ENCODE measurements at places on chromosomes 12 and 14.

GRCh38 chr14:20626274-20626673, 15.2 kb downstream of the OR6S1 start:
- no peak for DNase-seq

DNA sequence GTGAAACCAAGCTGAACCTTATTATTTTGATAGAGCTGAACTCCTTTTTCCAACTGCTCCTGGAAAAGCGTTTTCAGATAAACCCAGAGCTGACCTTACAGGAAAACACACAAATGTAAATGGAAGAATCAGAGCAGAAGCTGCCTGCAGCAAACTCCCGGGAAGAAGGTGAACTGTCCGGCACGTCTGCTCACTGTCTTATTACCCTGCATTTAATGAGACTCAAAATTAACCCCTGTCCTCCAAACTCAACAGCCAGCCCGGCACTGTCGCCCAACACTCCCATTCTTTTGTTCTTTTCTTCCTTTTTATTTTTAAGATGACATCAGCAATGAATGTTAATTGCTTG, 1046.9 kb upstream of the FLRT2 start:
- DNase-seq: no peak

DNA sequence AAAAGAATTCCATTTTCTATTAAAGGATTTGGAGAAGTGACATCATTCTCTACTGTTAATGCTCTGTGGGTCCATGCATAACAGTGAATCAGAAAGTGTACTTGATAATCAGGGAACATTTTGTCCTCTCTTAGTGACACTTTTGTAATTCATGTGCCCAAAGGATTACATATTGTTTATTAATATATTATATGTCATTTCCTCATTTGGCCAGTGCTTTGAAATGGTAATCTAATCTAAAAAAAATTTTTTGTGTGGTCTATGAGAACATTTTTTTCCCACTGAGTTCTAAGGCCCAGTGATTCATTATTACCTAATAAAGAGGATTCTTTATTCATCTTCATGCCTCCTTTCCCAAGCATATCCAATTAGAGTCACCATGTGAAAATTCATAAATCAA, 79.7 kb upstream of the MYF6 start:
- peak; percentile 88 for DNase-seq

- DNase-seq: no peak
These were observed 140.6 kb upstream of the PELI2 start for GRCh38 chr14:55977392-55978150.

DNA sequence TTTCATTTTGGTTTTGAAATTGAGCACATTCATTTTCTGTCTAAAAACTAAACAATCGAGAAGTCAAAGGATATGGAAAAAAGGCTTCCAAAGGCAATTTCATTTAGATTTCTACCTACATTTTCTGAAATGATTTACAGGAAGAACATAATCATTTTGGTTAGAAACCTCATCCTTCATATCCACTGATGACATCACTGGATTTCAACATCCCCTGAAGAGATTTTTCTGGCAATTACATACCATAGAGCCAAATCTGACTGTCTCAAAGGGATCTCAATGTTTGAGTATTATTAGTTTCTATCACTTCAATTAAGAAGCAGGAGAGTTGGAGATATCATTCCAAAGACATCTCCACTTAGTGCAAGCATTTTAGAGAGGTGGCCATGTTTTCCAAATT, 137.8 kb downstream of the TTC7B start:
- DNase-seq: peak; percentile 44

GRCh38 chr14:97709552-97709951, 912.4 kb downstream of the VRK1 start:
- DNase-seq: no peak

GRCh38 chr12:73726881-73727280, 810.8 kb upstream of the ATXN7L3B start:
- DNase-seq: no peak

DNA sequence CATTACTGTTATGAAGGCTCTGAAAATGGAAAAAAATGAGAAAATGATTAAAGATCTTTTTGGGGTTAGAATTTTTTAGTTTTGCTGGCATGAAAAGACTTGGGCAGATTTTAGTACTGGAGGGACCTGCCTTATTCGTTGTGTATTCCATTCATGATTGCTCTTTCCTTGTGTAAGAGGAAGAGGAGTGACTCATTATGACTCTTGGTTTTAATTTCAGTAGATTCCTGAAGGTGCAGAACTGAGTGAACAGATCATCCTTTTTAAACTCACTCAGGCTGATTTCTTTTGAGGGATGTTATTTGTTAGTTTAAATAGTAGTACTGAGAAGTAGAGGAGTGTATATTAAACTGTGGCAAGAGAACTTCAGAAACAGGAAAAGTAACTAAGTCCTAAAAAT, 41.6 kb downstream of the AKAP6 start:
- peak; percentile 87 for DNase-seq

DNA sequence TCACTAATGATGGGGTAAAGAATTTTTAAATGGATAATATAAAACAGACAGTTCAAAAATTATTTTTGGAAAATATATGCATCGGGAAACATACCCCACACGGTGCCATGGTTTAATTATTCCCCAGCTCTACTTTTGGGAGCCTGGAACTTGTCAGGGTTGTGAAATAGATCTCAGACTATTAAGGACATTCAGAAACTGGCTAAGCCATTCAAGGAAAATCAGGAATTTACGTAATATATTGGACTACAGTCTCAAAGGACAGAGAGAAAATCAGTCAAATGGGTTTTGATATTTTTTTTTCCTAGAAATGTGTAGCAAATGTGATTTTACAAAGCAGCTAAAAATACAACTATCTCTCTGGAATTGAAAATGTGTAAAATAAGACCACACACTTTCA, 57.6 kb upstream of the MON2 start:
- no peak for DNase-seq

DNA sequence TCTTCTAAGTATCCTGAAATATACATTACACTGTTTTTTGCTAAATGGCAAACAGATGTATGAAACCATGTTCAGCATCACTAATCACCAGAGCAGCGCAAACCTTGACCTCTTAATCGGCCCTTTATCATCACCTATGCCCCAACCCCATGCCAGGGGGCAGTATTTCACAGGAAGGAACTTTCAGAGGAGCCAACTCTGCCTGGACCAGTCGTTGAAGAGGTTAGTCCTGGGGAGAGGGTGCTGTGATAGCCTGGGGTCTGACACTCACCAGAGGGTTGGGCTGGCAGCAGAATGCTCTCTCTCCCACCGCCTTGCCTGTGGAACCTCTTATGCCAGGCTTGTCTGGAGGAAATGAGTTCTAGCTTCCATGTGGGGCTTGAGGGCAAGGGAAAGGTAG, 411.7 kb downstream of the TMEM117 start:
- no peak for DNase-seq

DNA sequence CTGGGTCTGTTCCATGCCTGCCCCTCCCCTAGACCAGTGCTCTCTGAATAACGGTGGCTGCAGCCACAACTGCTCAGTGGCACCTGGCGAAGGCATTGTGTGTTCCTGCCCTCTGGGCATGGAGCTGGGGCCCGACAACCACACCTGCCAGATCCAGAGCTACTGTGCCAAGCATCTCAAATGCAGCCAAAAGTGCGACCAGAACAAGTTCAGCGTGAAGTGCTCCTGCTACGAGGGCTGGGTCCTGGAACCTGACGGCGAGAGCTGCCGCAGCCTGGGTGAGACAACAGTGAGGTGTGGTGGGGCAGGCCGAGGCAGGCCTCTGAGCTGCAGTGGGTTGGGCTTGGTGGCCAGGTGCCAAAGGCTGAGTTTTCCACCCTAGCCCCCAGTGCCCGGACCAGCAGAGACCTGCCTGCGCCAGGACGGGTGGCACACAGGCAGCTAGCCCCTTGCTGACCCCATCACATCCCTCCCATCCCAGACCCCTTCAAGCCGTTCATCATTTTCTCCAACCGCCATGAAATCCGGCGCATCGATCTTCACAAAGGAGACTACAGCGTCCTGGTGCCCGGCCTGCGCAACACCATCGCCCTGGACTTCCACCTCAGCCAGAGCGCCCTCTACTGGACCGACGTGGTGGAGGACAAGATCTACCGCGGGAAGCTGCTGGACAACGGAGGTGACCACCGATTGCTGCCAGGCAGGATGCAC, 28.2 kb upstream of the LRP1-AS start:
- peak; percentile 72 for DNase-seq

DNA sequence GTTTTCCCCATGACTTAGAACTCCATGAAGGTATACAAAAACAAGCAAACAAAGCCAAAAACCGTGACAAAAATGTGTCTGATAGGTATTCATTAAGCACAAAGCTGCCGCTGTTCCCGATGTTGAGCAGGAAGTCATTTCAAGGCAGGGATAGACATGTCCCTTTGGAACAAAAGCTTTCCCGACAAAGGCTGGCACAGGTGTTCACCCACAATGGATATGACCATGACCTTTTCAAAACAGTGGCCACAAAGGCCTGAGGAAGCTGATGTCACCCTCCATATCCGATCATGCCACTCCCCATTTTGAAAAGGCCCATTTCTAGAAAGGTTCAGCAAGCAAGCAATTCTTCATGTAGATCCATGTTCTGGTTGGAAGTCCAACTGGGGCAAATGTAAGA, 279.1 kb downstream of the BTG1 start:
- DNase-seq: no peak

GRCh38 chr14:104326848-104327247, 188.5 kb downstream of the KIF26A start:
- DNase-seq: no peak

DNA sequence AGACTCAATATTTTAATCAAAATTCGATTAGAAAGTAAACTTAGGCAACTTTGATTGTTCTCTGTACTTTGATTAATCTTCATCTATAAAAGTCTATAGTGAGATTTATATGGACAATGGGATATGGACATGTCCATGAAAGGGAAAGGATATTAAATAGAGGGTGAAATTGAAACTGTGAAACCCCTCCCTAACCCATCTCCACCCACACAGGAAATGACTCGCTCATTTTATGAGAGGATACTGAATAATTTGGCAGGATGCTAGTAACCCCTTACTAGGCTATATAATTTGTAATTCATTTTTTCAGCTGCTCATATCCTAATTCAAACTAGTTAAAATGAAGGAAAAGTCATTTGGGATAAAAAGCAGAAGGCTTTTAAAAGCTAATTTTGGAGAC, 328.0 kb upstream of the ATP2B1 start:
- DNase-seq: peak; percentile 74

- DNase-seq: no peak
These were observed 15.2 kb downstream of the RBM23 start for GRCh38 chr14:22903742-22904087.

GRCh38 chr14:68824517-68825347, 31.9 kb upstream of the ZFP36L1 start:
- DNase-seq: peak; percentile 86

- DNase-seq: no peak
These were observed 132.7 kb downstream of the PPFIA2 start for GRCh38 chr12:81626406-81626805.

DNA sequence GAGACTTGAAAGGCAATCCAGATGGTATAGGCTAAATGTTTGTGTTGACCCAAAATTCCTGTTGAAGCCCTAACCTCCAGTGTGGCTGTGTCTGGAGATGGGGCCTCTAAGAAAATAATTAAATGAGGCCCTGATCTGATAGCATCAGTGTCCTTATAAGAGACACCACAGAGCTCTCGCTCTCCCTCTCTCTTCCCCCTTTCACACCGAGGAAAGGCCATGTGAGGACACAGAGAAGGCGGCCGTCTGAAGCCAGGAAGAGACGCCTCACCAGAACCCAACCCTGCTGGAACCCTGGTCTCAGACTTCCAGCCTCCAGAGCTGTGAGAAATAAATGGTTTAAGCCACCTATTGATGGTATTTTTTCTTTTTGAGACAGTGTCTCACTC, 87.5 kb downstream of the SCARB1 start:
- no peak for DNase-seq

DNA sequence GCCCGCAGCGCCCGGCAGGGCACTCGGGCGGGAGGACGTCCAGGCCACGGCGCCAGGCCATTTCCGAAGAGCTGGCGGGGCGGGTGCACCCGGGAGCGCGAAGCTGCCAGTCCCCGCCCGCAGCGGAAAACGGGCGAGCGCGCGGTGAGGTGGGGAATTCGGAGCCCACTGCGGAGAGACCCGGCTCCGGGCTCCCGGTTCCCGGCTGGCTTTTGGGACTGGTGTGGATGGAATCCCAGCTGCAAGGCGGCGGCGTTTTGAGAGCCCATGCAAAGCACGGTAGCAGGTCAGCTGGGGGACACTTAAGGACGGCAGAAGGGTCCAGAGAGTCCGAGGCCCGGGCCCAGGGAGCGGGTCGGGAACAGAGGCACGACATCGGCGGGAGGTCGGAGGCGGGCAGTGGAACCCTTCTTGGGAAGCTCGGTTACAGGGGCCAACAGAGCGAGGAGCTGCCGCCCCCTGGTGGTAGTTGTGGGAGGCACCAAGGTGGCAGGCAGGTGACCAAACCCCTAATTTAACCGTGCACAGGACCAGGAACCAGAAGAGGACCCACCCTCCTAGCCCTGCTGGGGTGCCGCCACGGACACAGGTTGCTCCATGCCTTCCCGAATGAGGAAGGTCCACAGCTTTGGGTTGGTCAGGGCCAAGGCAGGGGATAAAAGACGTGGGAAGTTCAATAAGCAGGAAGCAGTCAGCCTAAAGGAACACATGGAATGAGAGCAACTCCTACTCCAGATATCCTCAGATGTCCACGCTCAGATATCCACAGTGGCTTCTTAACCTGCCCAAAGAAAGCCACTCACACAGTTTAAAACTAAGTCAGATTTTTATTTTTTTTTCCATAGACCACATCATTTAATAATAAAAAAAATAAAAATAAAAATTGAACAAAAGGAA, 685 bp upstream of the CDH24 start:
- peak; percentile 88 for DNase-seq

DNA sequence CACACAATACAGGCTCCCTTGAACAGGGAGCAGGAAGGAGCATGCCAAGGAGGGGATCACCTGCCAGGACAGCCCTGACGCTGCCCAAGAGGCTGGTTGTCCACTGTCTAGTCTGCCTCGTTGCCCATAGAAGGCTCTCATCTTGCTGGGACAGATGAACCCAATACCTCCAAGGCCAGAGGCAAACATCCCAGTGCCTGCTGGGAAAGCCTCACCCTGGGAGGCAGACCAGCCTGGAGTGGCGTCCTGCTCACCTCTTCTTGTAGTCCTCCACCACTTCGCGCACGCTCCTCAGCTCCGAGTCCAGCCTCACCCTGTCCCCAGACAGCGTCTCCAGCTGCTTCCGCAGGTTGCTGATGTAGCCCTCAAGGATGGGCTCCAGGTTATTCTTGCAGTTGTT, 2.4 kb downstream of the KRT73 start:
- no peak for DNase-seq

DNA sequence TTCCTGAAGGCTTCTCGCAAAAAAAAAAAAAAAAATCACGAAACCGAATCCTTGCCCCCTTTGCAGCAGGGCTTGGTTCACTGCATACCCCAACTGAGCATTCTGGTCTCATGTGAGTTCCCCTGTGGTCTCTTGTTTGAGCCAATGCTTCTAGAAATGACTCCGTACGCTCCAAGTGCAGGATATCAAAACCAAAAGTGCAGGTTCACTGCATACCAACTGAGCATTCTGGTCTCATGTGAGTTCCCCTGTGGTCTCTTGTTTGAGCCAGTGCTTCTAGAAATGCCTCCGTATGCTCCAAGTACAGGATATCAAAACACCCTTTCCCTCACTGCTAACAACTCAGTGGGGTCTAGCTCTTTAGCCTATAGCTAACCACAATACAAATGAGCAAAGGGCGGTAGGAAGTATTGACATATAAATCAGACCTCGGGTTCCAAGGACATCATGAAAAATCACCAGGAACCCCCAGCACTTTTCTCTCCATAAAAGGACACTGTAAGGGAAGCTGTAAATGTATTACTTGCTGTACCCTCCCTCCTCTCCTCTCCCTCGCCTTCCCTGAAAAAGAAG, 206.3 kb upstream of the NOS1 start:
- DNase-seq: no peak

GRCh38 chr14:99412117-99413061, 68.3 kb downstream of the SETD3 start:
- no peak for DNase-seq
